ENCODE measurements at places on chromosomes 1 and 21.

DNA sequence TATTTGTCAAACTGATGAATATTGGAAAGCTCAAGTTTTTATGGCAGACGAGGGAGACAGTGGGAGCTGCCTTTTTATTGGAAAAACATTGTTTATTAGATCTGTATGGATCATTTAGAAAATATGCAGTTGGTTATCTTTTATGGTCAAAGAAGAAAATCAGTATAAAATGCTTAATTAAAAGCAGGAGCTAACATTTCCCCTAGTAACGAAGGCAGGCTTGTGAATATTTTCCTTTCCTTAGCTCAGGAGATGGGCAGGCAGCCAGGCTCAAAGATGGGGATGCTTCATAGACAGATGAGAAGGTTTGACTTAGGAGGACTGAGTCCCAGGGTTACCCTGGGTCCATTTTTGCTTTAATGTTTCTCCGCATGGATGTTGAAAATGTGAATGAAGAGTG, 26.0 kb downstream of the ROR1 start:
- no peak for DNase-seq

GRCh38 chr1:55965981-55966461, 613.3 kb downstream of the PLPP3 start:
- DNase-seq: no peak

DNA sequence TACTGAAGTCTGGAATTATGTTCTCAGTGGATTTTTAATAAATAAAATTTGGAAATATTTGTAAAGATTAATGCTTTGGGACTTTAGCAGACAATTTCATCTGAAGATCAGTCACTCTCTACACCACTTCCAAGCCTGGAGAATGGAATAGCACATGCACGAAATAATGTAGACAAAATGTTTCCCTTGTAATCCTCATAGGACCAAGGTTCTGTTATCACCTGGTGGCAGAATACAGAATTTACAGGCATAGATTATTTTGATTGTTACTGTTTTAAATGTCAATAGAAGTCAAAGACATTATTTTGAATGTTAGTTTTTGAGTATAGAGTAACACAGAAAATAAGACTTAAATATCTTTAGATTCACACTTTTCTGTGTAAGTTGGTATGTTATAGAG, 9.1 kb upstream of the ELAVL4 start:
- no peak for DNase-seq

GRCh38 chr1:58785442-58786058, 1.7 kb upstream of the JUN start:
- peak; percentile 54 for DNase-seq

- no peak for DNase-seq
These were observed 45.6 kb downstream of the GLIS1 start for GRCh38 chr1:53693339-53693738.

DNA sequence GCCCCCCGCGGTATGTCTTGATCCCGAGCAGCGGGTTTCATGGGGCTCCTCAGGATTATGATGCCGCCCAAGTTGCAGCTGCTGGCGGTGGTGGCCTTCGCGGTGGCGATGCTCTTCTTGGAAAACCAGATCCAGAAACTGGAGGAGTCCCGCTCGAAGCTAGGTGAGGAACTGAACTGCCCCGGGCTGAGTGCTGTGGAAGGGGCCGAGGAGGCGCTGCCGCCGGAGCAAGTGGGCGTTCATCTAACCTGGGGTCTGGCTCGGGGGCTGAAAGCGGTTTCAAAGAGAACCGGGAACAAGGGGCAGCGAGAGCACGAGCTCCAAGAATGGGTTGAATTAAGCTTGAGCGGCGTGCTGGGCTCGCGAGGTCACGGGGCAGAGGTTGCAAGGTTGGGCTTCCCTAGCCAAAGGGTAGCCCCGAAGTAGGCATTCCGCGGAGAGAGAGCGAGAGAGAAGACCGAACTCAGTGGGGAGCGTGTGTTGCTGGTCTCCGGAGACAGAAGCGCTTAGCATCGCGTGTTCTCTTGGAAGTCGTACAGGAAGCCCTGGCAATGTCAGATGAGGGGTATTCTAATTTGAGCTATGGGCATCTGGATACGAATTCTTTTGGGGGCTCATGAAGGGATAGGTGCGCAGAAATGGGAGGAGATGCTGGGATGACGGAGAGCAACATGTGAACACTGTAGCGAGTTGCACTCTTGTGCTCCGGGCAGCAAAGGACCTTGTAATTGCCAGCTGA, 732 bp downstream of the HS2ST1 start:
- DNase-seq: peak; percentile 29

DNA sequence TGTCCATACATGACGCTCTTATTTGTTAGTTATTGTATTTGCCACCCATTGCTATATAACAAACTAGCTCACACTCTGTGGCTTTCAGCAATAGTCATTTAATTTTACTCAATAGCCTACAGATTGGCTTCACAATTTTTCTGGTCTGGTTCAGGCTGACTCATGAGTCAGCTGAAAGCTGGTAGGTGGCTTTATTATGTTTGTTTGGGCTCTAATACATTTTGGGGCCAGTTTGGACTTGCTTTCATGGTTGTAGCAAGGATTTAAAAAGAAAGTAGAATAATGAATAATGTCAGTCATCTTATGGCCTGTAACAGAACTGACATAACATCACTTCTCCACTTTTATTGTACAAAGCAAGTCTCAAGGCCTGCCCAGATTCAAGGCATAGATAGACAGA, 338.7 kb downstream of the LRRIQ3 start:
- no peak for DNase-seq

DNA sequence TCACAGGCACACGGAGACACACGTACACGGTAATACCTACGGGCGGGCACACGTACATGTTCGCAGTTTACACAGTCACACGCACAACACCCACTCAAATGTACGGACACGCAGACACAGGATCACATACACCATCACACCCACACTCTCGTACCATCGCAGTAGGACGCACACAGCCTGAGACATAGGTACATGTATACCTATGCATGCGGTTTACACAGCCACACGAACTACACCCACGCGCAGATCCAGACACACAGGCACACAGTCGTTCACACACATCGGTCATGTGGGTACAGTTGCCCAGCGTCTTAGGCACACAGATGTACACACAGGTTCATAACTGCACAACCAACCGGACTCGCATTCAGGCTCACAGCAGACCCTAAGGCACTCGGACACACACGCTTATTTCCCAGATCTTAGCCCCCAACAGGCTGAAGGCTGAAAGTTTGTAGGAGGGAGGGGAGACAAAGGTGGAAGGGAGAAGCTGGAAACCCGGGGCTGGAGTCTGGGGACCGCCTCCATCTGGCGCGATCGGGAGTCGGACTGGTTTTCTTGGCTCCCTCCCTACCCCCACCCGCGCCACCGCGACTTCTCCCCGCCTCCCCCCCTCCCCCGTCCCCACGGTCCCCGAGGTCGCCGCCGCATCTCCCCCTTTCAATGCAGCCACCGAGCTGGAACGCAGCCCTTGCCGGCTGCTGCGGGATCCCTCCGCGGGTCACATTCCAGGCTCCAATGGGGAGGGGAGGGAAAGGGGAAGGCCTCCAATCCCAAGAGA, 51.9 kb upstream of the SYNC start:
- no peak for DNase-seq

DNA sequence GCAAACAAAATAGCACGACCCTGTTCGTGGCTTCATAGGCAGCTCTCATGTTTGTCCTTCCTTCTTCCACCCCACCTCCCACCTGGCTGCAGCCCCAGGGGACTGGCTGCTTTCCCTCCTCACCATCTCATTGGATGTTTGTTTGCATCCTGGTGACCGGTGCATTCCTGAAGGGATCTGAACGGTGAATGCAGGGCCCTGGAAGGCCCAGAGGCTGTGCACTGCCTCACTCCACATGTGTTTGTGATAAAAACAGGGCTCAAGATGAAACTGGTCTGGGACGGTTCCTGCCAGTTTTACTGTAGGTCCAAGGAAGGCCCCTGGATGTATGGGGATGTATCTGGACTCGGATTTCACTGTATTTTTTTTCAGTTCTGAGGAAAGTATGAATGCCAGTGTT, 42.8 kb downstream of the CNN3 start:
- DNase-seq: no peak

DNA sequence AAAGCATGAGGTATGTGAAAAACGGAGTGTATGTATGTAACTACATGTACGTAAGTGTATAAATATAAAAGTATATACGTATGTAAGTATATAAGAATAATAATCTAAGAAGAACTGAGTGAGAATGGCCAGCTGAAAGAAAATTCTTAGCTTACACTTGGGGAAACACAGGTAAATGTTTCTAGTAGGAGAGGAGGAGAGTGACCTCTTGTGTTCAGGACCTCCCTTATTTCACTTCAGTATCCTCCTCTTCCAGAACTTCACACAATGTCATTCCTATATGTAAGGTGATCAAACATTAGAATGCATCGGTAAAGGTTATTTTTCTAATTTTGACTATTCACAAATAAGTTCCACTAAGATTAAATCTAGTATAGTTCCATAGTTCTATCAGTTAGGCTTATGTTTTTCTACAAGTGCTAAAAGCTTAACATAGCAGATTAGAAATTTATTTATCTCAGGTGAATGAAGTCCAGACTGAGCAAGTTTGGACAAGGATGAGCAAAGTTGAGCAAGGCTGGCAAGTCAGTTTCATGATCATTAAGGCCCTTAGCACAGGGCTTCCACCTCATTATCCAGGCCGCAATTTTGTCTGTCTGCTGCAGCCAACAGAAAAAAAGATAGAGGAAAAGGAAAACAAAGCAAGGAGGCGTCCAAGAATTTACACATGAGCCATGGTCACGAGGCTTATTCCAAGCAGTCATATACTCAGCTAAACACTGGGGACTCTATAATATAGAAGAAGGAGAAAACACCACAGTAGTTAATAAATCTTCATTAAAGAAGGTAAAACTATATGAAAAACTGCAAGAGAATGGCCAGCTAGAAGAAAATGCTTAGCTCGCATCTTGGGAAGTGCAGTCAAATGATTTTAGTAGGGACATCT, 7.1 kb upstream of the MROH9 start:
- DNase-seq: no peak
